ENCODE measurements at places on chromosomes 4 and X.

GRCh38 chr4:149754526-149754925 is 61.1 kb downstream of the IQCM start:
- no peak for DNase-seq

- DNase-seq, result no peak
Measured at GRCh38 chr4:147732518-147733235, 789 bp downstream of the ARHGAP10 start.

- no peak for DNase-seq
Measured at GRCh38 chr4:20318001-20318908, 66.5 kb downstream of the SLIT2 start.

DNA sequence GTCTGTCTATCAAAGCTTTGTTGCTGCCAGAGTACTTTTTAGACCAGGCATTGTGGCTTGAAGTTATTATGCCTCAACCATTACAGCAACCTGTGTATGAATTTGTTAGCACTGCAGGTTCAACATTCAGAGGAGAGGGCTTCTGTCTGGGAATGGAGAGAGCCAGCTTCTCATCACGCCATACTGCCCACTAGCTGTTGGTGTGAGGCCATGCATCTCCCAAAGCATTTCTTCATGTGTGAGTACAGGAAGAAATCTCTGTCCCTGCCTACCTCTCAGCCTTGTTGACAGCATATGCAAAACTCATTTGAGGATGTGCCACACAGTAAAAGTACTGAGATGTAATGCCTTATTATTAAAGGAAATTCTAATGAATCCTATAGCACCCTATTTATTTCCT is 76.9 kb upstream of the PPARGC1A start:
- DNase-seq, result no peak

DNA sequence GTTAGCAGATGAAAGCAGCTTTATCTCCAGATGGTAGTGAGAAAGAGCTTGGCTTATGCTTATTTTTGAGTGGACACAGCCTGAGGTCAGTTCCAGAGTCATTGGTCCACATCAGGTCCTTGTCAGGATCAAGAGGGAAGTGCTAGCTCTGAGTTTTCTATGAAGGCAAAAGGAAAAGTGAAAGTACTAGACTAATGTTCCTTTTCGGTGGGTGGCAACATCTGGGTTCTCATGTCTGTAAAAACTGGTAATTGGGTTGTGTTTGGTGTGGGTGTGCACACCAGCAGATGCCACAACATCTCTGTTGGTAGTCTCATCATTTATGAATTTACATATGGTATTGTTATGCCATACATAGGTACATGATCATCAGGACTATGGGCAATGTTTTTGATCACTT is 210.5 kb downstream of the PWWP3B start:
- DNase-seq, result no peak

GRCh38 chrX:34768290-34768689 is 111.2 kb upstream of the TMEM47 start:
- no peak for DNase-seq

GRCh38 chr4:134328741-134329140 is 127.2 kb upstream of the PABPC4L start:
- no peak for DNase-seq

DNA sequence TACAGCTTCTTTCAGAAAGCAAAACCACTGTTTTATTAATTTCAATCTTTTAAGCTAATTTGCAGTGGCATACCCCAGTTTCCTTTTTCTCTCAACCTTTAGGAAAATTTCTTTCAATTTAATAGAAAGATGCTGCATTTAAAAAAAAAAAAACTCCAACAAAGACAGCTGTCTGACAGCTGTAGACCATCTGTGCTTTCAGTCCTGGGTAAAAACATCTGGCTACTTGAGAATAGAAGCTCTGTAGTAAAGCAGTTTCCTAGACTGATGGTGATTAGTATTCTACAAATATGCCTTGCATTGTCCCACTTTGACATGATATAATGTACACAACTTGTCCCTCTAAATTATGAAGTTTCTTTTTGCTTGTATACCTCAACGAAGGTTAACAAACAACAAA is 197.8 kb downstream of the EDA start:
- no peak for DNase-seq

DNA sequence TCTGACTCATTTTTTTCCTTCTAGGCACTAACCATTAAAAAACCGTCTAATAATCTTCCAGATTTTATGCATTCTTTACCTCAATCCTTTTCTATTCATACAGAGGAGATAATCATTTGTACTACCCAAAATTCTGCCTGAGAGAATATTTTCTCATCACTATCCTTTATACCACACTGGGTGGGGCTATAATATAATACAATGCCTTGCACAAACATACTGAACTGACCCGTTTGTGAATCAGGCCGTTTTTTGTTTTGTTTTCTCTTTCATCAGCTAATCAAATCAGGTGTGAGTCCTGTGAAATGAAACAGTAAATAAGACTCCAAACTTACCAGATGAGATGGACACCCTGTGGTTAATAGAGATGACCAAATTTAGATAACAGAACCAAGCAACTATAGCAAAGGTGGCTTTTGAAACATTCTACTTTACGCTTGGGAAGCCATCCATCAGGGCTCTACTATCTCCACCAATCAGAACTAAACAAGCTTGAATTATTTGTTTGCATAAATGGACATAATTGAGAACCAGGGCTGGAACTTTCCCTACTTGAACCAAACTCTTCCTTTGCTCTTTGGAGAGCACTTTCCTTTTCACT is 573.0 kb downstream of the GABRG1 start:
- DNase-seq, result no peak

GRCh38 chr4:113469926-113470325 is 291.6 kb downstream of the CAMK2D start:
- DNase-seq, result no peak

- DNase-seq, result no peak
Measured at GRCh38 chr4:90542216-90542615, 415.0 kb downstream of the CCSER1 start.

GRCh38 chr4:3303923-3304710 is 11.3 kb downstream of the RGS12 start:
- no peak for DNase-seq

DNA sequence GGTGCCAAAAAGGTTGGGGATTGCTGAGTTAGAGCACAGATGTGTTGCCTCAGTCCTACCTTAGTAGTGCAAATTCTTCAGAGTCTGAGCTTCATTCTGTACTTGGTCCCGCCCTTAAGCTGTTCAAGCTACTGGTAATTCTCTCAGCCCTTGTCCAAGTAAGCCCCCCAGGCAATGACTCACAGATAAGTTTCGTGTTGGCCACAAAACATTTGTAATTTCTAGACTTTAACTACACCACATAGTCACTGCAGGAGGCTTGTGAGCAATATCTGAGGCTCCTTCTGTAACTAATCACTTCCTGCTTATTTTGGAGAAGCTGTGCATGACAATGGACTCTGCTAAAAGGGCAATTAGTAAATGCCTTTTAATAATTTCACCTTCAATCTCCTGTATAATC is 1420.5 kb downstream of the PCDH7 start:
- DNase-seq, result no peak

DNA sequence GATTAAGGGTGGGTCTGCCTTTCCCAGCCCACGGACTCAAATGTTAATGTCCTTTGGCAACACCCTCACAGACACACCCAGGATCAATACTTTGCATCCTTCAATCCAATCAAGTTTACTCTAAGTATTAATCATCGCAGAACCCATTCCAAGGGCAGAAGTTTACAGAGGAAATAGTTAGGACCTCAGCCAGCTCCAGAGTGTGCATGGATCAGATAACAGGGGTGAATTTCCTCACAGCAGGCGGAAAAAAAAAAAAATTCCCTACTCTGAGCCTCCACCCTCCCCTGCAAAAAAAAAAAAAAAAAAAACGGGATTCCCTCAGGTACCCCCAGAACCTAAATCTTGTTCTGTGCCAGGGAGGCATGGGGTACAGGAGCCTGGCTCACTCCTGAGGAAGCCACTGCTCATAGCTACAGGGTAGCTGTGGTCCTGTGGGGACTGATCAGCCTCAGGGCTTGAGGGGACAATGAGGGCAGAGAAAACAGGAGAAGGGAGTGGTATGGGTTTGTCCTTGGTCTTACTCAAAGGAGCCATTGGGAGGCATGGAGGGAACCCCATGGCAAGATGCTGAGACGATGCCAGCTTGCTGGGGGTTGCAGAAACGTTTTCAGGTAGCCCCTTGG is 113.0 kb downstream of the DHRSX start:
- no peak for DNase-seq

- DNase-seq, result no peak
Measured at GRCh38 chr4:52552778-52553177, 106.3 kb downstream of the USP46 start.

DNA sequence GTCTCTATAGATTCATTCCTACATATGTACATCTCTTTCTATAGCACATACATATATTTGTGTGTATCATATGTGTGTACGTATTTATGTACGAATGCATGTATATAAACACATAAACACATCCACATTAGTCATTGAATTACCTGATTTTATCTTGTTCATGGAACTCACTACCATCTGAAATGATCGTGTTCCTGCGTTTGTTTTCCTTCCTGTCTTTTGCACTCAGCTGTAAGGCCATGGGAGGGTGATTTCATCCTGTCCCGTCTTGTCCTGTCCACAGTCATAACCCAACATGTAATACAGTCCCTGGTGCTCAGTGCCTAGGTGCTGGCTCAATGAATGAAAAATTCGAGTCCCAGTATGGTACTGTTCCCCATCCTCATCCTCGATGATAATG is 191.8 kb upstream of the PSAPL1 start:
- no peak for DNase-seq

DNA sequence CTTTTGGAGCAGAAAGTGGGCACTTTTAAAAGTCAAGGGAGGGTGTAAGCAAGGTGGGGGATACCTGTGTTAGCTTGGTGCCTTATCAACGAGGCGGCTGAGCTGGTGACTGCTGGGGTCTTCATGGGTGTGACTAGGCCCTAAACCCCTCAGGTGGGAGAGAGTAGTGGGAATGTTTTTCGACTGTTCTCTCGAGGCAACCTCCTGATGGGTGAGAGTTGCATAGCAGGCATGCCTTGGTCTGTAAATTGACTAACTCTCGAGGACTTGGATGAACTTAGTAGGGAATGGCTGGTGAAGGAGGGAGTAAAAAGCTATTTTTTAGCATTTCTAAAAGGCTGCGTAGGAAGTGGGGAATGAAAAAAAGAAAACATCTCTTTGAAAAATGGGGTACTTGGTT is 80.0 kb downstream of the ARHGAP10 start:
- DNase-seq, result no peak

GRCh38 chr4:94678896-94679295 is 78.9 kb upstream of the BMPR1B start:
- DNase-seq, result no peak

DNA sequence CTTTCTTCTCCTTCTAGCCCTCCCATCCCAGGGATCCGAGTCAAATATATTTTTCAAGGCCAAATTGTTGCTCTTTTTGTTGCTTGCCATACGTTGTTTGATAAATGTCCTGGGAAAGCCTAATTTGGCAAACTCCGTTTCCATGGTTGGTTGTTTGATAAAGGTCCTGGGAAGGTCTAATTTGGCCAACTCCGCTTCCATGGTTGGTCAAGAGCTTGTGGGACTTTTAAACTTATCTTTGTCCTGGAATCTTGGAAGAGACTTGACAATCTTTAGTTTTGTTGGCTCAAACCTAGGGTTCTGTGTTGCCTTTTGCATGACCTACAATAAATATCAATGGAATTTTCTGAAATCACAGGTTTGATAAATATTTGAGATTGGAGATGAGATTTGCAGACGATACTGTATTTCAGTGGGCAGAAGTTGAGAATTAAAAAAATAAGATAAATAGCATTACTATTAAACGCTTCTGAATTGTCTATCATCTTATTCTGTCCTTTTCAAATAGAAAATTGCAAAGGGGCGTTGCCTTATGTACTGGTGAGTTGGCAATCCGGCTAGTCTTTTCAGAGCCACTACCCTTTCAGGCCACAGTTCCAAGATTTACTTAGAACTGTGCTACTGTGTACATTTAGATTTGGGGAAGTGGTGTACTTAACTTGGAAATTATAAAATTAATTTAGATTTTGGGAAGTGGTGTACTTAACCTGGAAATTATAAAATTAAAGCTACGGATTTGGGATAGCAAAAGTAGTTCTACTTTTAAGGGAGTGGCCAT is 804 bp downstream of the OSTC start:
- DNase-seq, result no peak

DNA sequence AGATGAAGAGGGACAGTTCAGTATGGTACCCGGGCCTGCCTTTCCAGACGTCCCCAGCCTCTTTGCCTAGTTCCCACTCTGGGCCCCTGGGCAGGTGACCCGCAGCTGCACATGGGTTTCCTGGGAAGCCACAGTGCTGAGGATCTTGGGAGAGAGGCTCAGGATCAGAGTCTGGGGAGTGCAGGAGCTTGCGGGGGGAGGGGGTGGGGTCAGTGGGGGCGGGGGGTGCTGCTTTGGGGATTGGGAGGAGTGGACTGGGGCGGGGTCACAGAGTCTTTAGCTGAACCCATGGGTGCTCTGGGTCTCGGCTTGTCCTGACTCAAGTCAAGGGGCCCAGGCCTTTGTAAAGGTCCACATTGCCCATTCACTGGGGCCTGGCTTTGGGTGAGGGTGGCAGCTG is 63.6 kb downstream of the TBL1X start:
- DNase-seq, result no peak

- DNase-seq, result no peak
Measured at GRCh38 chr4:105755375-105755774, 46.8 kb downstream of the GSTCD start.

- no peak for DNase-seq
Measured at GRCh38 chr4:1105067-1105466, 8.3 kb downstream of the RNF212 start.

- DNase-seq, result no peak
Measured at GRCh38 chrX:17035111-17035510, 88.7 kb downstream of the REPS2 start.

DNA sequence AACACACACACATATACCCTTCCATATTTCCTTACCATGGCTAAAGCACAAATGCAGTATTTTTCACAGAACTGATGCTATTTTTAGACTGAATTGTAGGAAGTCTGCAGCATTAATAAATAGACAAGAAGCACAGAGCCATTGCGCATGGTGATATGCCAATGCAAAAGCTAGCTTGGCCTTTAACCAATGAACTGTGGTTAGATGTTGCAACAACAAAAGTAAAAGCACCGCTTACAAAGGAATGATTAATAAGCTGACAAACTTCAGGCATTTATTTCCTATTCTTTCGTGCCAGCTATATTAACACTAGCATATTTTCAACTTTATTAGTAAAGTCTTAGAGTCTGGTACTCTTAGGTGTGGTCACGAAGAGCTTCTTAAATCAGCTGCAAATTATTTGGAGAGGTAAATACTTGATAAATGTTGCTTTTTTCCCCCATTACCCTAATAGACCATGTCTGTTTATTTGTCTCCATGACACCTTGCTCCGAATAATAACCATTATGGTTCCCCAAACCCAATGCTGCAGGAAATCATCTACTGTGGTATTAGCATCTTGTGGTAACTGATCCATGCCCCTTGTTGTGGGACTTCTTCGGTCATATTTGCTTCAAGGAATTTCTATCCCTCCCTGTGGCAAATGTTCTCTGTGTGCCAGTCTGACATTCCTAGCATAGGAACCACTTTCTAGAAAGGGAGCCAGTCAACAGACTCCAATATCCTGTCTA is 306.1 kb upstream of the TAPT1 start:
- DNase-seq, result no peak
